ENCODE measurements at places on chromosomes 1 and 21. TPM values are rescaled to one million over a fixed set of nuclear protein-coding genes. Genes with fewer than 3 reads are reported as not detected.

Gene S100A7A
- total RNA-seq = not detected

GRCh38 chr1:196425513-196425912, 182.7 kb downstream of the KCNT2 start:
- DNase-seq = no peak

Gene FAM72C
- total RNA-seq = not detected

Gene KCNJ10
- total RNA-seq = not detected

Gene CCDC27
- total RNA-seq = not detected

Gene LCE1C
- total RNA-seq = not detected

- no peak for DNase-seq
Measured at GRCh38 chr1:15341634-15342407, 67.9 kb upstream of the EFHD2 start.

Gene USF1
- 67.6 TPM for total RNA-seq

DNA sequence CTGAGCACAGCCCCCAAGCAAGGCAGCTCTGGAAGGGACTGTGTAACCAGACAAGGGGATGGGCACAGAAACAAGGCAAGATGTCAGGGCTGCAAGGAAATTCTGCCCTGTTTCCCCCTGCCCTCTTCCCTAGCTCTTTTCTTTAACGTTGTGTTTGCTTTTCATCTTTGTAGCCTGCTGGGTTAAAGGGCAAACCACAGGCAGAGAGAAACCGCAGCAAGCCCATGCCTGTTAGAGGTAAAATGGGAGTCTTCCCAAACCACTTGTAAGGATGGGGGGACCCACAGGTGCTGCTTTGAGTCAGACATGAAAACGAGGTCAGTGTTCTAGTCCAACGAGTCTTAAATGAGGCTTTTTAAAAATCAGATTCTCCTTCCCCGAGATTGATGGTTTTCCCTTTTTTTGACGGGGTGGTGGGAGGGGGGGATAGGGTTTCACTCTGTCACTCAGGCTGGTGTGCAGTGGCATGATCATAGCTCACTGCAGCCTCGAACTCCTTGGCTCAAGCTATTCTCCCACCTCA, 13.3 kb downstream of the TGFBR3 start:
- DNase-seq = no peak

DNA sequence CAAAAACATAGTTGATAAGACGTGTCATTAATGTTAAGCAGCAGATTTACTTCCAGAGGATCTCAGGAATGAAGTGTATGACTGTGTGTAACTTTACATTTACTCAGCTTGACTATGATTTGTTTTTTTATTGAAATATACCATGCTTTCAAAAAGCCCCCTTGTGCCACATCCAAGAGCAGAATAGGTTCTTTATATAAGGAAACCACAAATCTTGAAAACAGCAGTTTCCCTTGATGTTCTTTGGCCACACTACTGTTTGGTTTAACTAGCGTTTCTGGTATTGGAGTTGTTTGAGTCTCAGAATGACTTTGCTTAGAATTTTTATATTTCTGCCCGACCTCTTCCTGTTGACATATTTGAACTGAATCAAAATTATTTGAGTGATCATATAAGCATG, 25.0 kb downstream of the LRRC8C start:
- DNase-seq = no peak

GRCh38 chr1:33086384-33086850, 5.5 kb downstream of the AZIN2 start:
- peak; percentile 80 for DNase-seq

Gene DMBX1
- not detected for total RNA-seq

- DNase-seq = no peak
Measured at GRCh38 chr21:24294171-24294570, 1313.1 kb downstream of the MRPL39 start.

DNA sequence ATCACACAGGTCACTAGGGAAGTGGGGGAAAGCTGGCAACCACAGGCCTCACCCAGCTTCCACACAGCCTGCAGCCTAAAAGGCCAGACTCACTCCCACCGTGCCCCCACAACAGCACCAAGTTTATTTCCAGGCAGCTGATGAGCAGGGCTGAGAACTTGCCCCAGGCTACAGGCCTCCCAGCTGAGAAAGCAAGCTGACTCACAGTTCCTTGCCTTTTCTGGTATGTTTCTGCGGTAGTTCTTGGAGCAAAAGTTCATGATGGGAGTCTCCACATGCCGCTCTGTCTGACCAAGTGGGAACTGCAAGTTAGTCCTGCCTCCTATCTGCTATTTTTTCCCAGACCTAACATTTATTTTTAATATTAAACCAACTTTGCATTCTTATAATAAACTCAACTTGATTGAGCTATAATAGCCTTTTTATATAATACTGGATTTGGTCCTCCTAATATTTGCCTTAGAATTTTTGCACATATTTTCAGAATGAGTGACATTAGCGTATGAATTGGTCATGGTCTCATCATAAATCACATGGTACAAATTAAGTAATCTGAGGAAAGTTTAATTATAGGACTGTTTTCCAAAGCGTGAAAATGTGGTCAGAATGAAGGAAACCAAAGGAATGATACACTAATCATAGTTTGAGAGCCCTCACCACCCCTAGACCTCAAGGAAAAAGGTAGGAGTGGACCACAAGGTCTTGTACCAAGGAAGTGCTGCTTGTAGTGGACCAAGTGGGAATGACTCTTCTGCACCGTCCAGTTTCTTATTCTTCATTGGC, 30.7 kb downstream of the RPAP2 start:
- no peak for DNase-seq

GRCh38 chr1:203631946-203632345, 5.3 kb downstream of the ATP2B4 start:
- DNase-seq = no peak

DNA sequence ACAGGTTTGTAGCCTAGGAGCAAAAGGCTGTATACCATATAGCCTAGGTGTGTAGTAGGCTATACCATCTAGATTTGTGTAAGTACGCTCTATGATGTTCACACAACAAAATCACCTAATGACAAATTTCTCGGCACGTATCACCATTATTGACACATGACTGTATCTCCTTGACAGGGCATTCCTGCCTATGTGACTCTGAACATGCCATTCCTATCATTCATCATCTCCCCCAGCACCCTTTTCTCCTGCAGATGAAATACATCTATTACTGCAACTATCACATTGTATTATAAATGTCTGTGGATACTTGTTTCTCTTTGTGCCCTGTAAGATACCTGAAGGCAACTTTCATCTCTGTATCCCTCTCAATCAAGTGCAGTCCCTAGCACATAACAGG, 29.9 kb downstream of the TP53BP2 start:
- no peak for DNase-seq

DNA sequence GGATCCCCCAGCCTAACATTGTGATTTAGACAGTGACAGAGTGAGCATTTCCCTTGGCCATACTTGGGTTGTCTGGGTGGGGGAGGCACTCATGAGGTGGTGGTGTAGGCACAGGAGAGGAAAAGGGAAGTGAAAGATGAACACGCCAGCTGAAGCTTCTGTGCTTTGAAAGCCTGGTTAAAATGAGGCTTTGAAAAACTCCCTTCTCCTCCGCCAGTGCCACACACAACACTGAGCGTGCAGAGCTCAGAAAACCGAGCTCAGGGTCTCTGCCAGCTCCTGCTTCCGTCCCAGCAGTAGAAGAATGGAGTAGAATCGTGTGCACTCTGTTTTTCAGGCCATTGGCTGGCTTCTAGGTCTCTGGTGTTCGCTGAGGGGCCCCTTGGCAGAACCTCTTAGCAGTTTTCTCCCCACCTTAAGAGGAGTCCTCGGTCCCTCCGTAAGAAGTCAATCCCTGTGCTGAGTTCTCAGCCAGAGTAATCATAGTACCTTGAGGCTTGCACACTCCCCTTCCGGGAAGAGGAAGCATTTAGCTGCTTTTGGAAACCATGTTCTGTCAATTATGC, 12.9 kb downstream of the PLEKHM2 start:
- no peak for DNase-seq

DNA sequence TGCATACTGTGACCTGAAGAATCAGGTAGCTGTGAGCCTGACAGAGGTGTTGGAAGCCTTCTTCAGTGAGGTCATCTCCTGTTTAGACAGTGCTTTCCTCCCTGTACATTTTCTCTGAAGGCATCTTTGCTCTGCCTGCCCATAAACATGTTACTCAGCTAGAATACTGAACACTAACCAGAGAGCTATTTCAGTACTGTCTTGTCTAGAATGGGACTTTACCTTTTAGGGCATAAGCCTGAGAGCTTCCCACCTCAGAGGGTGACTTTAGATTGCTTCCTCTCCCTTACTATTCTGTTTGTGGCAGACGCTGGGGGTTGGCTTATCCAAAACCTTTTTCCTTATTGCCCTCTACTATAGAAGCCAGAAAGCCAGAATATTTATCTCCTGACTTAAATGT, 23.3 kb upstream of the ZNF326 start:
- no peak for DNase-seq

Gene DIO1
- not detected for total RNA-seq

- DNase-seq = peak; percentile 92
Measured at GRCh38 chr1:179016706-179017382, 8.8 kb upstream of the FAM20B start.

Gene PLA2G2A
- 19.7 TPM for total RNA-seq

GRCh38 chr1:9071554-9072235, 2.3 kb upstream of the SLC2A5 start:
- DNase-seq = no peak

DNA sequence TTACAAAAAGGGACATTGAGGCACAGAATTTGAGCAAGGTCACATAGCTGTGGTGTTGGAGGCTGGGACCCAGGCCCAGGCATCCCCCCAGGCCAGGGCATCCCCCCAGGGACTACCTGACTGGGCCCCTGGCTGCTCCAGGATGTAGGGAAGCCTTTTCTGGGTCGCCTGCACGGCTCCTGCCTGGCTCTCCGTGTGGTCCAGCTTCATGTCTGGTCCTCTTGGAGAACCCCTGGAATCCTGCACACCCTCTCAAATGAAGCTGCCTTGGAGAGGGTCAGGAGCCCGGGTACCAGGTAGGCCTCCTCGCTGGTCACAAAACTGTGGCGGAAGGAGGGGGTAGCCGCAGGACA, 919 bp upstream of the CELSR2 start:
- peak; percentile 48 for DNase-seq

Gene S100A8
- total RNA-seq = 266 TPM

- DNase-seq = no peak
Measured at GRCh38 chr1:113887402-113888175, at the start of gene BCL2L15. Gene BCL2L15 (minus strand): TSS chr1:113887581. CDS start chr1:113887375, 206 bp downstream.

- DNase-seq = no peak
Measured at GRCh38 chr1:101004061-101004460, 21.5 kb downstream of the DPH5 start.

Gene NHLH1
- not detected for total RNA-seq

- DNase-seq = no peak
Measured at GRCh38 chr1:217542136-217542777, 88.6 kb downstream of the GPATCH2 start.

Gene TNFSF4
- total RNA-seq = 0.72 TPM

DNA sequence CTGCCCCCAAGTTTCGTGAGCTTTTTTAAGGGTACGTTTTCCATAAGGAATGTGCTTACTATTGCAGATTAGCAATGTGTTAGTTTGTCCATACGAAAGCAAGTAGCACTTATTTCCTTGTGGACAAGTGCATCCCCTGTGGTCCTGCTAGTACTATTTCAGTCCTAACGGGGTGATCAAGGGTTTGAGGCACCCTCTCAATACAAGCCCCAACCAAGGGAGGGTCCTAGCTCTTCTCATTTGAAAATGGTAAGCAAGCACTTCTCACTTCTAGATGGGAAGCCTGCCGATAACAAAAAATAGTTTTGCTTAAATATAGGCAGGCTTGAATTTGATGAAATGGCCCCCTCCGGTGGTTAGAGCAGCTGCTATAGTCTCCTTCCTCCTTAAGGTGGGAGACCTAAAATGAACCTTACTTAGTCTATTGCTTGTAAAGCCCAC, 64.0 kb upstream of the HMCN1 start:
- no peak for DNase-seq

DNA sequence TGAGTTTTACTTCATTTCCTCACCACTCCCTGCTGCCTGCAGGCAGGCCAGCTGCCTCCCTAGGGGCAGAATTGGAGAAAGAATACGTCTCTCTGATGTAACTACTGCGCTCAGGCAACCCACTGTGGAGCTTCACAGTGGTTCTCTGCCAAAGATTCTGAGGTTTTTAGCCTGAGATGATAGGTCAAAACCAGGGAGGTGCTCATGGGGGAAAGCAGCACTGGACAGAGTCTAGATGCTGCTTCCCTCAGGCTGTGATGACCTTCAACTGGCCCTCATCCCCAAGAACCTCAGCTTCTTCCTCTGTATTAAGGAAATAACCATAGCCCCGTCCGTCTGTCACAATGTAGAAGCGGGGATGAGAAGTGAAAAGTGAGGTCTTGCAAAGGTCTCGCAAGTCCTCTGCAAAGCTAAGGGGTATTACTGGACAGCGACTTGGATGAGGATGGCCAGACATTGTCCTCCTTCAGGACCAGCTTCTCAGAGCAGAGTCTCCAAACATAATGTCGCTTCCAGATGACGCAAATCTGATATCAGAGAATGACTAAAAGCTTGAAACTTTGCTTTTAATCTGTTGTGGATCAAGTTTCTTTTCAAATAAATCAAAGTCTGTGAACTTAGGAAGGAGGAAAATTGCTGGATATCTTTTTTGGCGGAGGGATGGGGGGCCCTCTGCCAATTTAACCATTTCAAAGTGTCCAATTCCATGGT, 65.9 kb upstream of the ATP5PO start:
- no peak for DNase-seq

DNA sequence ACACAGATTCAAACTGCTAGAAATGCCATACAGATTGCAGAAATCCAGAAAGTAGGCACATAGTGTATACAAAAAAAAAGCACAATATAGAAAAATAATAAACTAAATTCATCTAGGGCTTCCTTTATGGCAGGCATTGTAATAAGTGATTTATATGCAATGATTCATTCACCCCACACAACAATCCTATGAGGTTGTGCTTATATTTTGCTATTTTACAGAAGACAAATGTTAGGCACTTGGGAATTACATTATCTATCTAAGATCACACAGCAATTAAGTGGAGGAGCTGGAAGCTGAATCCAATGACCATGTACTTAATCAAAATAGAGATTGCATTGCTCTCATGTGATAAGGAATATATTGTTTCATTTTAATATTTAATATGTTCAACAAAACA, 225.7 kb upstream of the KCNK2 start:
- DNase-seq = no peak

GRCh38 chr1:93699503-93700168, 18.0 kb upstream of the BCAR3 start:
- DNase-seq = peak; percentile 8

Gene PLA2G5
- total RNA-seq = 4.9 TPM

Gene OR10X1
- total RNA-seq = not detected

DNA sequence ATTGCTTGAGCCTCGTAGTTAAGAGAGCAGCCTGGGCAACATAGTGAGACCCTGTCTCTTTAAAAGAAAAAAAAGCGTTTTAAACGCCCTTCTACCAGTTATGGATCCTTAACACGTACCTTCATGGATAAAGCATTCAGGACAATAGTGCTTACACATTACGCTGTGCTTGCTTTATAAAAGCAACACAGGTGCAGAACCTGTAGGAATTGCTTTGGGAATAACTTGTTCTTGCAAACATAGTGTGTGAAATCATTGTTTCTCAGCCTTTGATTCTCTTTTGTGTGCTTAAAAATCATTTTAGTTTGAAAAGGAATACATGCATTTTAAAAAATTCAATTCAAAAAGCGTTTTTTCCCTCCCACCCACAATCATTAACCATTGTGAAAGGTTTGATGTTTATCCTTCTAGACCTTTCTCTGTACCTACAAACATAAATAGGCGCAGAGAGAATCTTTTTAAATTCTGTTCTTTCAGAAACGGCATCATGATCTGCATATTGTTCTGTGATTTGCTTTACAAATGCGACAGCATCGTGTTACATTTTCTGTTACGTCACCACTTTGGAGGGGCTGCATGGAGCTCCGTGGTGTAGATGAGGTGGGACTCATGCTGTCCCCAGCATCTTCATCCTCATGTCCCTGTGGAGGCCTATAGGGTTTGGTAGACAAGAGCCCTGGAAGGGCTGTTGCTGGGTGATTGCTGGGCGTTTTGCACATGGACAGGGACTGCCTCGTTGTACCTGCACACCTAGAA, 54.6 kb downstream of the SPSB1 start:
- no peak for DNase-seq
